Natural killer cell (primary cell): ENCODE measurements at places on chromosomes 1 and 21.

DNA sequence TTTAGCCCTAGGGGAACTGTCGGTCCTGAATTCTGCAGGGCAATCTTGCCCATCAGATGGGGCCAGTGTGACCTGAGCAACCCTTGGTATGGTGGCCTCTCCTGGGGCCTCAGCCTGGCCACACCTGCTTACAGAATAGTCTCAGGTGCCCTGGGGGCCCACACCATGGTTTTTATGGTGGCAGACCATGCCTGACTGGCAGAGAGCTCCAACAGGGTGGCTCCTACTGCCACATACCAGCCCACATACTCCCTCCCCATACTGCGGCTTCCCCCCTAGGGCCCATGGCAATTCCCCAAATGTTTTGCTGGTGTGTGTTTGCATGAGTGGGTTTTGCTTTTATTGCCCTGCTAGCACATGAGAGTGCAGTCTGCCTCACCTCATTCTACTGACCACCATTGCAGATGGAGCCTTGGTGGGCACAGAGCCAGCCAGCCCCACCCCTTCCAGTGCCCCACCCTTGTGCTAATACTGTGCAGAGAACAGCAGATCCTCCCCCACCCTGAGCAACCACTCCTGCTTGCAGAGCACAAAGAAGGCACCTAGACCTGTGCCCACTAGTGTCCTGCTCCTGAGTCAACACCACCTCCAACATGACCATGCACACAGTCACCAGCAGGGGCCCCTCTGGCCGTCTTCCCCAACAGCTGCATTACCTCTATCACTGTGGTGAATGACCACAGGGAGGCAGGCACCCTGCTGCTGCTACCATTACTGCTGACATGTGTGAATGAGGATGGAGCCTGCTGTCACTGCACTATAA is 86.8 kb downstream of the GDAP2 start:
- no peak for DNase-seq

GRCh38 chr1:1554550-1554925 is 14.1 kb upstream of the TMEM240 start:
- no peak for DNase-seq

DNA sequence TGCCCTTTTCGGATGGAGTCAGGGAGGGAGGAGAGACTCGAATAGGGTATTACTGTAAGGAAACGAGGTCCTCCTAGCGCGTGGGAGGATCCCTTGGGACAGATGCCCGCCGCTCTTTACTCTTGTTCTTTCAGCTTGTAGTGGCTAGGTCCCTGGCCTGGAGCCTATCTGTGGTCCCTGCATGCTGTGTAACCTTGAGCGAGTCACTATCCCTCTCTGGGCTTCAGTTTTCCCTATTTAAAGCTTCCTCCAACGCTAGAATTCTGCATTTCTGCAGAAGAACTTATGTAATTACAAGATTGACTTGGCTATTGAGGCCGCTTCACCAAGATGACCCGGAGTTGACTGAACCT is 744 bp downstream of the MIER1 start:
- DNase-seq: no peak

- no peak for DNase-seq
Observed at GRCh38 chr1:86822459-86822858, 91.5 kb downstream of the SELENOF start.

- no peak for DNase-seq
Observed at GRCh38 chr21:21722731-21723130, 724.5 kb downstream of the NCAM2 start.

GRCh38 chr1:56526571-56527174 is 52.7 kb downstream of the PLPP3 start:
- DNase-seq: no peak

GRCh38 chr1:51520700-51521248 is 1.7 kb upstream of the EPS15 start:
- DNase-seq: peak; percentile 74

GRCh38 chr1:149849111-149849946 is 50.0 kb upstream of the BOLA1 start:
- no peak for DNase-seq

- DNase-seq: no peak
Observed at GRCh38 chr1:89546934-89547562, 22.4 kb downstream of the LRRC8B start.

DNA sequence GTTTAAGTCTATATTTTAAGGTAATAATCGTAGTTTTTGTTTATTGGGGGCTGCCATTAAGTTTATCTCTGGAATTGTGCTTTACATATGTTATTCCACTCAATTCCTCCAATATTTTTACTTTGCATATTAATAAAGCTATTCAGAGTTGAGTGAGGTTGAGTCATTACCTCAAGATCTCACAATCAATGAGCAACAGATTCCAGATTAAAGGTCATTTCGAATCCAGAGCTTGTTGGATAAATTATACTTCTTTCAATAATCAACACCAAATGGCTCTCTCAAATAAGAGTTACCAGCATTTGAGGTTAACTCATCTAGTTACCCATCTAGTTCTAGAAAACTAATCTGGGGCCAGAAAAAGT is 16.7 kb downstream of the RGS4 start:
- no peak for DNase-seq

DNA sequence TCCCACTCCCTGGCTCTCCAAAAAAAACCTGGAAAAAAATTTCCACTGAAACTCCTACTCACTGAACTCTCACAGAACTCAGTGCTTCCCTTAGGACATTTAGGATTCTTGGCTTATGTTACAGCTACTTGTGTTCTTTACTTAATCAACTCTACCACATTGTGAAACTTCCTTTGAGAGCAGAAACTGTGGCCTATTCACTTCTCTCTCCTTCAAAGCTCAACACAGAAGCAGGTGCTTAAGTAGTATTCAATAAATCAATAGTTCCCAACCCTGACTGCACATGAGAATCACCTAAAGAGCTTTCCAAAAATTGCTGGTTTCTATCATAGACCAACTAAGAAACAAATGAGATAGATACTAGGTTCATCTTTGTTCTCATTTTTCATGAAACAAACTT is 67.9 kb upstream of the DMRTA2 start:
- DNase-seq: no peak

- DNase-seq: no peak
Observed at GRCh38 chr1:214050513-214051401, 63.0 kb downstream of the PROX1 start.

DNA sequence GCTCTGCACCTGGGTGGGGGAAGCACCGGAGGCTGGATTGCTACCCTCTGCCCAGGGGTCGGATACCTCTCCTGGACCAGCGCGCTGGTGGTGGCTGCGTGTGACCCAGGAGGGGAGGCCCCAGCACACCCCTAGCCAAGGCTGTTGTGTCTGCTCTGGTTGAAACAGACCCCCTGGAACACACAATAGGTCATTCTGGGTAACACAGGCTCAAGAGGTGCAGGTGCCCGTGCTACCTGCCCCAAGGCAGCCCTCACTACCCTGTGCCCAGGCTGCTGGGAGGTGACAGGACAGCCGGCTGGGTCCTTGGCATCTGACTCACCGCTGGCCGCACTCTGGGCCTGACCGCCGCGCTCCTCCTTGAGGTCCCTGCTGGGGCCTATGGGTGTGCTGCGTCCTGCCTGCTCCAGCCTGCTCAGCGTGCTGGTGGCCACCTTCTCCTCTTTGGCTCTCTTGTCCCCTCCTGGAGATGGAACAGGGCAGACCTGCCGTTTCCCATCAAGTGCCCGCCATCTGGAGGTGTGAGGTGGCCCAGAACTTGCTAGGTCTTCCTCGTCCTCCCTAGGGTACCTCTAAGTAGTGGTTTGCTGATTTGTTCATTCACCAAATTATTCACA is 30.0 kb downstream of the ZBTB17 start:
- no peak for DNase-seq

DNA sequence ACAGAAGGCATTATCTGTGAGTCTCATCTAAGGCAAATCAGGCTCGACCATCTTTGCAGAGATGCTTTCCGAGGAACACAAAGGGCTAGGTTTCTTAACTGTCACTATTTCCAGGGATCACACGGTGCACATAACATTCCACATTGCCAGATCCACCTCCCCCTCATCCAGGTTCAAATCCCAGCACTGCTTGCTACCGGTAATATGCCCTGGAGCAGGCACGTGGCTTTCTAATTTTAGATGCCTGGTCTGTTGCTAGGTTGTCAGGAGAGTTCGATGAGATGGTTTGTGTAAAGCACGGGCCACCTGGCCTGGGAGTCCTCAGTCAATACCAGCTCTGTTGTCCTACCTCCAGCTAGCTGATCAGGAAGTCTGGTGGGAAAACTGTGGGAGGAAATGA is 598.6 kb downstream of the NPHP4 start:
- no peak for DNase-seq

DNA sequence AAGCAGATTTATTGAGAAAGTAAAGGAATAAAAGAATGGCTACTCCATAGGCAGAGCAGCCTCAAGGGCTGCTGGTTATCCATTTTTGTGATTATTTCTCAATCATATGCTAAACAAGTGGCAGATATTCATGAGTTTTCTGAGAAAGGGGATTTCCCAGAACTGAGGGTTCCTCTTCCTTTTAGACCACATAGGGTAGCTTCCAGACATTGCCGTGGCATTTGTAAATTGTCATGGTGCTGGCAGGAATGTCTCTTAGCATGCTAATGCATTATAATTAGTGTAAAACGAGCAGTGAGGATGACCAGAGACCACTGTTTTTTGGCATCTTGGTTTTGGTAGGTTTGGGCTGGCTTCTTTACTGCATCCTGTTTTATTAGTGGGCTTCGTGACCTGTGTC is 16.8 kb upstream of the FMN2 start:
- no peak for DNase-seq

DNA sequence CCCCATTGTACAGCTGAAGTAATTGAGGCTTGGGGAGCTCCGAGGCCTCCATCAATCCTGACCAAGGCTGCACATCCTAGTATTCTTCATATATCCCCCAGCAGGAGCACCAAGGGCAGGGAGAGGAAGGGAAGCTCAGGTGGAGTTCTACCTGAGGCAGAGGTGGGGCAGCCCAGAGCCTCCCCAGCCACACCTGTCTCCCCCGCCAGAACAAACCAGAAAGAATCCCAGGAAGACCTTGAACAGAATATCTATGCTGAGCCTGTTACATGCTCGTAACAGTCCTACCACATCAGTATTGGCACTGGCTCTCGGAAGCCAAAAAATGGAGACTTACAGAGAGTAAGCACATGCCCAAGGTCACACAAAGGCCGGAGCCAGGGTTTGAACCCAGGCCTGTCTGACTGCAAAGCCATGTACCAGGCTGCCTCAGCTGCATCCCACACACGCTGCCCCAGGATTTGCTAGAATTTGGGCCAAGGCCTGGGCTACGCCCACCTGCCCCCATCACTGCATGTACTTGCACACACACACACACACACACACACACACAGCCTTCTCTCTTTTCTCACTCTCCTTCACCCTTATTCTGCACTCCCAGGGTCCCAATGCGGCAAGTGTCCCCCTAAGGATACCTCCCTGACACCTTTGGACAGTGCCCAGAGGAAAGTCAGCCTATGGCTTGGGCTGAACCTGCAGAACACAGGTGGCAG is 4.5 kb downstream of the E2F2 start:
- no peak for DNase-seq

GRCh38 chr1:56978819-56979218 is 13.0 kb upstream of the C8B start:
- no peak for DNase-seq

DNA sequence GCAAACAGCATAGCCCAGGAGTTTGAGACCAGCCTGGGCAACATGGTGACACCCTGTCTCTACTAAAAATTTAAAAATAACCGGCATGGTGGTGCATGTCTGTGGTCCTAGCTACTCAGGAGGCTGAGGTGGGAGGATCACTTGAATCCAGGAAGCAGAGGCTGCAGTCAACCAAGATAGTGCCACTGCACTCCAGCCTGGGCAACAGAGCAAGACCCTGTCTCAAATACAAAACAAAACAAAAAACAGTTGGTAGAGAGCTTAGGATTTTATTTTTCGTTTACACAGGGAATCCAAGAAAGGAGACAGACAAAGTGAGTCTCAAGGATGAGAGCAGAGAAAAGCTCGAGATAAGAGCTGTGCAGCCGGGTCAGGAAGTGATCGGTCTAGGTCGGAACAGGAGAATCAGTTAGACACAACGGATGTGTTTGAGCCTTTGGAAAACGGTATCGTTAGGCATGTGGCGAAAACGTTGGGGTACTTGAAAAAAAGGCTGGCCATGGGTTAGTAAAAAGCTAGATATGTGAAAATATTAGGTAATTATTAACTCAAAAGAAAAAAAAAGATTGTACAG is 1.7 kb upstream of the MIB2 start:
- DNase-seq: no peak

DNA sequence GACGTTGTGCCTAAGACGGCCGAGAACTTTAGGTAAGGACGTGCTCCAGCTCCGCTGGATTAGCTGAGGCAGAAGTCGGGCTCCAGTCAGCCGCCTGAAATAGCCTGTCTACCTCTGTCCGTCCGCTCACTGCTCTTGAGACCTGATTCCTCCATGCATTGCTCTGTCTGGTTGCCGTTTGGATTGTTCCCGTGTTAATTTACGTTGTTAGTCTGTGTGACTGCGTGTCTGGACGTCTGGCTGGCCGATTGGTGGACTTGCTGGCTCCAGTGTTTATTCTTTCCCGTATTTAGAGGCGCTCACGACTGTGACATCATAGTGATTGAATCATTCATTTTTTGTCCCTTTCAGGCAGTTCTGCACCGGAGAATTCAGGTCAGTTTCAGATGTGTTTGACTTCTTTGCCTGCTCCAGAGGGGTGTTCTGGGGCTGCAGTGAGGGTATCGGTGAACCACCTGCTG is 684 bp downstream of the PPIH start:
- no peak for DNase-seq

DNA sequence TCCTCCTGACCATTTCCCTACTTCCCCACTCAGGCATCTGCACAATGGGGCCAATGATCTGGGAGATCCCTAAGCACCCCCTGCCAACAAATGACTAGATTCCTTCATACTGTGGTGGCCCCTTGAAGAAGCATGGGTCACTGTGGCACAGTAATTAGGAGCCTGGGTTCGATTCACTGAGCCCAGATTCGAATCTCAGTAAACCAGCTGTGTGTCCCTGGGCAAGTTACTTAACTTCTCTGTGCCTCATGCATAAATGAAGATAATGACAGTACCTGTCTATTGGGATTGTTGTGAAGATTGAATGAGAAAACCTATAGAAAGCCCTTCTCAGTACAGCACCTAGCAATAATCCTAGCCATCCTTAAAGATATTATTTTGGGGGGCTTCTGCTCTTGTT is 27.5 kb downstream of the SPAG17 start:
- DNase-seq: no peak
